Left lung (tissue), 14 donors: ENCODE measurements at places on chromosomes 13 and 19. TPM values are rescaled to one million over a fixed set of nuclear protein-coding genes. Genes with fewer than 3 reads are reported as not detected.

Gene C1QTNF9B
- 1.1 TPM for polyA plus RNA-seq

DNA sequence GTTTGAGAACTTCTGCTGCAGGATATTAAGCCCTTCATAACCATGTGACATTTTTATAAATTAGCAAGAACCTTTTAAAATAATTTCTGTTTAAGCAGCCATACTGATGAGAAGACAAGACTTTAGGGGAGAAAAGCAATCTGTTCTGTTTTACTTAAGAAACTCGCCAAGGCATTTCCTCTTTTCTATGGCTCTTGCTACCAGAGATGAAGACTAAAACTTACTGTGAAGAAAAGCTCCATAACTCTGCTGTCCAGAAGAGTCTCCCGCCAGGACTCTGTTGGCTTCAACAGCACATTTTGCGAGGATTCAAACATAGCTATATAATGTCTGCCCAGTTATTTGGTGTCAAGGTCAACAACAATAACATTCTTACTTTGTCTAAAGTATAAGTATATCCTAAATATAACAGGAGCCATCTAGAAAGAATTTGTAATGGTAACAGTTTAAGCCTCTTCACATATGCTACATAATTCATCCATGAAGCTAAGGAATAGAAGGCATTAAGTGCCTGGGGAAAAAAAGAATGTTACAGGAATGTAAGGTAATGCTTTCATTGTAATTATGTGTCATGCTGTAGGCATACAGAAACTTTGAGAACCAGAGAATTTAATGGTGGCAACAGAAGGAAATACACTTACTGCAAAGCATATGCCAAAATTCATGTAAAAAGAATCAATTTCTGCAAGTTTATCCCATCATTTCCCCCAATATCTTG, 53.2 kb upstream of the EEF1AKMT1 start:
- no peak overlapping the region for H3K27ac ChIP-seq
- no peaks in the 10 kb centered on the region for H3K36me3 ChIP-seq
- no peaks in the 10 kb centered on the region for H3K4me1 ChIP-seq
- no peak for DNase-seq
- H3K4me3 ChIP-seq = no peak overlapping the region

- no peaks in the 10 kb centered on the region for H3K36me3 ChIP-seq
- peaks cover 69% of the 10 kb centered on the region for H3K27me3 ChIP-seq
- no peak overlapping the region for H3K4me3 ChIP-seq
- no peak overlapping the region for H3K27ac ChIP-seq
- DNase-seq = no peak
- H3K4me1 ChIP-seq = no peaks in the 10 kb centered on the region
Observed at GRCh38 chr19:46265217-46265828, 31.5 kb upstream of the HIF3A start.

- H3K36me3 ChIP-seq = no peaks in the 10 kb centered on the region
- no peak for DNase-seq
- peak overlapping the region; percentile 77 for H3K27ac ChIP-seq
- H3K4me1 ChIP-seq = peaks cover 33% of the 10 kb centered on the region
Observed at GRCh38 chr13:98496479-98496791, 80.5 kb downstream of the STK24 start.

DNA sequence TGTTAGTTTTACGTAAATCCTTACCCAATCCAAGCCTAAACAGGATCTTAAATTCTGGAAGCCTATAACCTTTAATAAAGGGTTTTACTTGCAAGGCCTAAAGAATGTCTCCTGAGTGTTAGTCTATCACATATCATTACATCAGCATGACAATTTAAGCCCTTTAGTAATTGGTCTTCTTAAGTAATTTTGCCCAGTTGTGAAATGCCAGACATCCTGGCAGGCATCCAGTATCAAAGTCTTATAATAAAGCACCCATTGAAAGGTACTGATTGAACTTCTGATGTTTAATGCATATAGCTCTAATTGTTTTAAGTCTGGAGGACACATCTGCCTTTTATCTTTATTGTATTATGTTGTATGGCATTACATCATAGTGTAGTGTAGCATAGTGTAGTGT, 1078.9 kb downstream of the SLITRK1 start:
- H3K27me3 ChIP-seq = no peaks in the 10 kb centered on the region
- H3K27ac ChIP-seq = no peak overlapping the region
- no peak for DNase-seq
- no peaks in the 10 kb centered on the region for H3K36me3 ChIP-seq
- H3K4me1 ChIP-seq = no peaks in the 10 kb centered on the region
